CD4-positive, alpha-beta T cell treated with Interleukin-21 for 1 hour (primary cell): ENCODE measurements at places on chromosomes 7 and 10.

DNA sequence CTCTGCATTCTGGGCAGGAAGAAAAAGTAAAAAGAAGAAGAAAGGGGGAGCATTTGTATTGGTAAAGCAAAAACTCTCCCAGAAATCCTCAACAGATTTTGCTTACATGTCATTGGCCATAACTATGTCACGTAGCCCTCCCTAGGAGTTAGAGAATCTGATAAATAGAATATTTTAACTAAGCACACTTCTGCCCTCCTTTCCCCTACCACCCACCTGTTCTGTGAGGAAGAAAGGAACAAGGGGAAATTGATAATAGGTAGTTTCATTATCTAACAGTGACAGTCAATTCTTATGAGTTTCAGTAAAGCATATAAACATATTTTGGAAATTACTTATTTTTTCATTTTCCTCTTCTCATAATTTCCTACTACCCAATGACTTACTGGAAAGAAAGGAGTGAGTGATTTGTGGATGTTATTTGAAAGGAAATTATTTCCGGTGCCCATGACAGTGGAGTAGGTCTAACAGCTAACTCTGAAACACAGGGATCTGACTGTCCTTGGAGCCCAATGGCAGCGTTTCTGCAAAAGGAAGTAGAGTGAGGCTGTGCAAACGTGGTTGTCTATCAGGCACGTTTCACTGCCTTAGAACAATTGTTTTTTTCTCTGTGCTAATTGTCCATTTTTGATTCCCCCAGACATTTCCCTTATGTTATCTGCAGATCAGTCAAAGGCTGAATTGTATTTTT, 128.6 kb upstream of the MDFIC start:
- no peak for DNase-seq

GRCh38 chr10:667096-667495, 22.4 kb downstream of the DIP2C start:
- no peak for DNase-seq

DNA sequence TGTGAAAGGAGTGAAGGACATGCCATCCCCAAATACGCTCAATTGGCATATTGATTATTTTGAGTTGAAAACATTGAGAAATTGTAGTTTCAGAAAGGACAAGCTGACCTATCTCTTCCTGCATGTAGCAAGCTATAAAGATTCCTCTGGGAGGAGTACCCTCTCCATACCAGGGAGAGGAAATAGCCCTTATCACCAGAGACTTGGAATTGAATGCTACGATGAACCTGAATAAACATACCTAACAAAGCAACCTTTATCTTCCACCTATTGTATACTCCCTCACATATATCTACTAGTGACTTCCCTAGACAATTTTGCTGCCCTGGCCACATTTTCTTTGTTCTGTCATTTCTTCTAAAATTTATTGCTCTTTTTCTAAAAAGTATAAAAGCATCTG, 150.2 kb upstream of the EEPD1 start:
- no peak for DNase-seq

GRCh38 chr7:28509251-28510025, 97.1 kb downstream of the CREB5 start:
- DNase-seq, result no peak

DNA sequence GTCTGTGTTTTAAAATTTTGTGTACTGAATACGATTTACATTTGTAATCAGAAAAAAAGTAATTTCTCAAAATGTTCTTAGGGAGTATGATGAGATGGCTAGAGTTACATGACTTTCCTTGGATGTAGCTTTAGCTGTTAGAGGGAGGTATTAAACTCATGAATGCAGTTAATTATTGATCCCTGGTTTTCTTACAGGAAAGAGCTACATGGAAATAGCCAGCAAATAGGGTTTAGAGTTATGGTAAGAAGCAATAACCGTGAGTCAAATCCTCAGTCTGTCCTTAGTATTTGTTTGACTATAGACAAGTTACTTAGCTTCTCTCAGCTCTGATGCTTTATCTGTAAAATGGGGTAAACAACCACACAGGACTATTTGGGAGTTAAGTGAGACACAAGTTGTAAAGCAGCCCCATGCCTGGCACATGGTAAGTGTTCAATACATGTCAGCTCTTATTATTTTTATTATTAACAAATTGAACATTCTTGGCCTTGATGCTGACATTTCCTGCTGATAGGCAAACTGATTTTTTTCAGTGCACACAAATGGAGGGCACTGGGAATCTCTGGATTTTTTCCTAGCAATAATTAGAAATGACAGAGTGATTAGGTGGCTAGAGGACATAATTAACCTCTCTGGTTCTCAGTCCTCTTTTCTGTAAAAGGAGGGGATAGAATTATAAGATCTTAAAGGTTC, 204.5 kb upstream of the PHYHIPL start:
- DNase-seq, result no peak

DNA sequence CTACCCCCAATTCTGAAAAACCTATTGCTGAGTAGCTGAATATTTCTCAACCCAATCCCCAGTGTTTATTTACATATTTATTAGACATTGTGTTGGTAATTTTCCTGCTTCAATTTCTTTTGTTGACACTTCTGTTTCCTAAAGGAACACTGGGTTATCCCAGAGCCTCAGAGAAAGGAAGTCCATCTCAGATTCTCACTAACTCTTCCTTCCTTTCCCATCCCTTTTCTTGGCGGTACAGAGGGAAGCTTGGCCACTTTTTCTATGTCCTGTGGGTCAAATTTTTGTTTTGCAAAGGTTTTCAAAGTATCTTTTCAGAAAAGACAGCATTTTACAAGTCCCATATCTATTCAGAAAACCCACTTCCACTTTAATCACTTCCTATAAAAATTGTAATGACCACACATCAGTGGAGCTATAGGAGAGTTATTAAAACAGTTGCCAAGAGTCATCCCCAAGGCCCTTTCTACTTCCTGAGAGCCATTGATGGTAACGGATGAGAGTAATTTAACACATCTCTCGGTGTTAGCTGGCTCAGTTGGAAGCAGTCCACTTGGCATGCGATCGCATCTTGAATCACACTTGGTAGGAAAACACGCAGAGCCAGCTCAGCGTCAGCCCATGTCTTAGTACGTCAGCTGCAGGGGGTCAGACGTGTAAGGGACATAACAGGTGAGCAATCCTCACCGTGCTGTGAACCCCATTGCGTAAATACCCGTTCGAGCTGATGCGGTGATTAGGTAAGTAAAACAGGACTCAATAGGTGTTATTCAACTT, 231.1 kb upstream of the ADARB2 start:
- no peak for DNase-seq

DNA sequence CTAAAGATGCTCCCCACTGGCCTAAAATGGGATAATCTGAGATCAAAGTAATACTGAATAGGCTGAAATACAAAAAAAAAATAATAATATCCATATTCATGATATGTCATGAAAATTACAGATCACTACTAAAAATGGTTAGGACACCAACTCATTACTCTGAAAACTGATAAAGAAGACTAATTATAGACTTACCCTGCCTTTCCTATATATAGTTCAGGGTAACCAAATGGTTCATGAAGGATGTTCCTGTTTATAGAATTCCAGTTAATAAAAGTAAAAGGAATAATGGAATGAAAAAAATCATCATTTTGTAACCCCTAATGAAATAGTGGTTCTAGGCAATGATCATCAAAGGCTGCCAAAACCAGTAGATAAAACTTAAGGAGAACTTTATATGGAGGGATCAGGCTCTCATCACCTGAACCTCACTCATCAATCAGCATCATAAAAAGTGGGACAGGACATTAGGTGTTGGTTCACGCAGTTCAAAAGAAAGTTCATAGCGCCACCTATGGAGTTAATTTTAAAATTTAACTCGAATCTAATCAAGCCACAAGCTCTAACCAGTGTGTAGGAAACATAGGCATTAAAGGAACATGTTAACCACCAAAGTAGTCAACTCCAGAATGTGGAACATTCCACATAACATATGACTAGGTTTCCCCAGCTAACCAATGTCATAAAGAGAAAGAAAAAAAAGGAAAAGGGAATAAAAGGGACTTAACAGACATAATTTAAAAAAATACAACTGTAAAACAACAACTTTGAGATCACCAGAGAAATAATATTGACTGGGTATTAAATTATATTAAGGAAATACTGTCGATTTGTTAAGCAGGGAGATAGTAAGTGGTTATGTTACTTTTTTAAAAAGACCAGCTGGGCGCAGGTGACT, 35.7 kb downstream of the P4HA1 start:
- peak; percentile 60 for DNase-seq

GRCh38 chr7:25014756-25015155, 34.8 kb upstream of the OSBPL3 start:
- DNase-seq, result no peak

- no peak for DNase-seq
These were observed 251.0 kb upstream of the MTPN start for GRCh38 chr7:136228171-136228570.

DNA sequence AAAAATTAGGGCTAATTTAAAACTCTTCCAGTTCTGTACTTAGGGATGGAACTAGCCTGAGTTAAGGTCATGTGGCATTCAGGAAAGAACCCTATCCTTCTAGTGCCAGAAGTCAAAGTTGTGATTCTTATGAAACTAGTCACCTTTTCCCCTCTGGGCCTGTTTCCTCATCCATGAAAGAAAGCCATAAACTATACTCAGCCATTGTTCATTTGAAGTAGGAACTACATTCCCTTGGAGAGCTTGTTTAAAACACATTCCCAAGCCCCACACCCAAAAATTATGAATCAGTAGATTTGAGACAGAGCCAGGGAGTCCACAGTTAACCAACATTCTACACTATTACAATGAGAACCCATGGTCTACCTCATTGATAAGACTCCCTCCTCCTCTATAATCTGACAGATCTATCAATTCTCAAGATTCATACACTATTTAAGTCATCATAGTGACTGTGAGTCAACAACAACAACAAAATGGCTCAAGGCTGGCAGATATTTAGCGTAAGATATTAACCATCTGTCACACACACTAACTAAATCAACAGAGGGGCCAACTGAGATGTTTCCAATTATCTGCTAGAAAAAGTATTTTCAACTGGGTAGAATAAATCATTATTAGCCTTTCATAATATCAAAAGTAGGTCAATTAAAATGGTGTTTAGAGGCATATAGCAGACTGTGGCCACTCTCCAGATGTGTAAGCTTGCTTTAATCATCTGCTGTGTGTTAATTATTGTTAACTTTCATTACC, 102.3 kb downstream of the SLC25A13 start:
- no peak for DNase-seq

- no peak for DNase-seq
These were observed 327.7 kb upstream of the STEAP1 start for GRCh38 chr7:89826557-89826956.

DNA sequence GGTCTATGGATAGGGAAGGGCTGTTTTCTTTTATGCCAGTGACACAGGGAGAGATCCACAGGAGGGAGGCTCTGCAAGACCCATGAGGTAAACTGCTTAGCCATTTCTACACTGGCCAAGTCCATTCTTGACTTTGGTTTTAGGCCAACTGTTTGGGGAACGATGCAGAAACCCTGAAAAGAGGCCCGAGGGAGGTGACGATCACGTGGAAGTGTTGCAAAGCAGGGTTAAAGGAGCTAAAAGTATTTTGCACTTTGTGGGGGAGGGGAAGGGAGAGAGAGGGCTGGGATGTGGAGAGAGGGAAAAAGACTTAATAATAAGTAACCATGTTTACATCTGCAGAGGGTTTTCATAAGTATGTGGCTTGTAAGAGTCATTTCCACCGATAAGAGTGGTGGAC, 239.7 kb downstream of the EMX2 start:
- no peak for DNase-seq

- DNase-seq, result peak; percentile 37
These were observed 74.7 kb downstream of the CXCL12 start for GRCh38 chr10:44309939-44310761.

GRCh38 chr10:44902941-44903545, 8.1 kb upstream of the TMEM72 start:
- DNase-seq, result no peak

GRCh38 chr10:103123282-103124024, 69.6 kb downstream of the NT5C2 start:
- DNase-seq, result no peak

DNA sequence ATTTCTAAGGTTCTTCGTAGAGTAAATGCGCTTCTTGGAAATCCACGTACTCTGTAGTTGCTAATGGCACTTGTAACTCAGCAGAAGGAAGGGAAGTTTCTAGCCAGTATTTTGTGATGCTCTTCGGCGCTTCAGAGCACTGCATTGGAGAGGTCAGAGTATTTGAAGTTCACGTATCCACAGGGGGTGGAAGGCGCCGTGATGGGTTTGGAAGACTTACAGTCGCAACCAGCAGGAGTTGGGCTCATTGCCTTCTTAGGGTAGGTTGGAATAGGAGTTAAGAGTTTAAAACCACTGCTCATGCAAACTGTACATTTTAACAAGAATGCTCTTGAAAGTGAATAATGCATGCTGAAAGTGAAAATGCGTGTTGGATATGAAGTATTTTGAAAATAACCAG, 49.1 kb downstream of the SHH start:
- no peak for DNase-seq

- no peak for DNase-seq
These were observed 15.3 kb upstream of the LFNG start for GRCh38 chr7:2504128-2504888.

GRCh38 chr7:49845626-49846025, 72.2 kb downstream of the VWC2 start:
- DNase-seq, result no peak

DNA sequence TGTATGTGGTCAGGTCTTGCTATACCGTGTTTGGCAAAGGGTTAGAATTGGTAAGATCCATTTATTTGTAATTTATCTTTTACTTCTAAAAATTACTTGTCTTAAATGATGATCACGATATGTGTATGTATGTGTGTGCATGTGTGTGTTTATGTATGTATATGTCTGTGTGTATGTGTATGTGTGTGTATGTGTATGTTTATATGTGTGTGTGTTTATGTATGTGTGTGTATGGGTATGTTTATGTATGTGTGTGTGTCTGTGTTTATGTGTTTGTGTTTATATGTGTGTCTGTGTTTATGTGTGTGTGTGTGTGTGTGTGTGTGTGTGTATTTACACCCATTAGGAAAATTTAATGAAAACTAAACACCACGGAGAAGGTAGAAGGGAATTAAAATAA, 176.9 kb upstream of the FZD8 start:
- no peak for DNase-seq

DNA sequence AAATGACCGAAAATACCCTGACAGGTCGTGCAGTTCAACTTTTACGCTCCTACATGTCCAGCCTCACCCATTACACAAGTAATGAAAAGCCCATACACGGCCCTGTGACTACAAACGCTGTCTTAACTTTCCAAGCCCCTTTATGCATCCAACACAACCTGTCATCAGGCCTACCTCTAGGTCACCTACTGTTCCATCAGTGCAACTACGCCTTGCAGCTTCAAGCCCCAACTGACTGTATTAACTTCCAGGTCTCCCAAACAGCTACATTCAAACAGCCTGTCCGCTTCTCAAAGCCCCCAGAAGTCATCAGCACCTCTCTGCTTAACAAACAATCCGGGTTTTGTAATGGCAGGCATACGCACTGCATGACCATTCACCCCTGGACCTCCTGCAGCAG, 19.2 kb downstream of the ZNF107 start:
- no peak for DNase-seq

GRCh38 chr7:105639667-105640493, 58.6 kb upstream of the EFCAB10 start:
- no peak for DNase-seq
